B cell (primary cell): ENCODE measurements at places on chromosomes 13 and 19. TPM values are rescaled to one million over a fixed set of nuclear protein-coding genes. Genes with fewer than 3 reads are reported as not detected.

ATXN8OS gene
- total RNA-seq: not detected in 2 replicates

PEAK3 gene
- 0.71 and 0.90 TPM in 2 replicates for total RNA-seq

GRCh38 chr13:76846363-76846762 is 39.8 kb downstream of the KCTD12 start:
- DNase-seq: no peak

DNA sequence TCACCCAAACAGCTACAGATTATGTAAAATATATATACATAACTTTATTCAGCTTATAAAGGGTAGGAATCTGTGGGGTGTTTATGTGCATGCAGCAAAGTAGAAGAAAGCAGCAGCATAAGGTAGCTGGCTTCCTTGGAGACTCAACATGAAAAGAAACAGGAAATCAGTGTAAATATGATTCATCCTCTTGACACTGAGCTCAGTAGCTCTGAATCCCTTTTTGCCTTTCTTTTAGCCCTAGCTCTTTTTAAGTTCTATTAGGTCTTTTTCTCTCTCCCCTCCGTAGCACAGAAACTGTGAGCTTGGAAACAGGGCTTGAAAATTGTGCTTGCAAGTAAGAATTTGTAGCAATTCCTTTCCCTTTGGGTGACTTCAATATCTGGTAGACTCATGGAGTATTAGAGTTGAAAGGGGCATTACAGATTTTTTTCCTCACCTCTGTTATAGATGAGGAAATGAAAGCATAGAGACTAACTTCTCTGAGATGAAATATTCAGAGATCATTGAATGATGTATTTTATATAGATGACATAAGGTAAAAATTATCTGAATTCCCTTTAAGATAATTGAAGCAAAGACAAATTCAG is 314.4 kb downstream of the PCDH9 start:
- no peak for DNase-seq

DNA sequence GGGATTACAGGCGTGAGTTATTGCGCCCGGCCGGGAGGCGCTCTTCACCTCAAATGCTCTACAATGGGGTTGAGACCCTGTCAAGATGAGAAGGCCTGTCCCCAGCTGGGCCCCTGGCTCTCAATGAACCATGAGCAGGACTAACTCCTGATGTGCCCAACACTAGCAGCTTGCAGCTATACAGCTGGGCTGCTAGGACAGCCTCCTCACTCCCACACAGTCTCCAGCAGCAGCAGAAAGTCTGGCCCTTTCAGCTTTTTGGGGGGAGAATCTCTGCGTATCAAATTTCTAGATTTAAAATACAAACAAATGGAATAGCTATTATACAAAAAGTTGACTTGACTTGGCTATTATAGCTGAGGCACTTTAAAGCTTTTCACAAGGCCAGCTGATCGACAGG is 30.2 kb downstream of the TMTC4 start:
- no peak for DNase-seq

GRCh38 chr13:19822673-19823072 is 39.9 kb upstream of the PSPC1 start:
- no peak for DNase-seq

DNA sequence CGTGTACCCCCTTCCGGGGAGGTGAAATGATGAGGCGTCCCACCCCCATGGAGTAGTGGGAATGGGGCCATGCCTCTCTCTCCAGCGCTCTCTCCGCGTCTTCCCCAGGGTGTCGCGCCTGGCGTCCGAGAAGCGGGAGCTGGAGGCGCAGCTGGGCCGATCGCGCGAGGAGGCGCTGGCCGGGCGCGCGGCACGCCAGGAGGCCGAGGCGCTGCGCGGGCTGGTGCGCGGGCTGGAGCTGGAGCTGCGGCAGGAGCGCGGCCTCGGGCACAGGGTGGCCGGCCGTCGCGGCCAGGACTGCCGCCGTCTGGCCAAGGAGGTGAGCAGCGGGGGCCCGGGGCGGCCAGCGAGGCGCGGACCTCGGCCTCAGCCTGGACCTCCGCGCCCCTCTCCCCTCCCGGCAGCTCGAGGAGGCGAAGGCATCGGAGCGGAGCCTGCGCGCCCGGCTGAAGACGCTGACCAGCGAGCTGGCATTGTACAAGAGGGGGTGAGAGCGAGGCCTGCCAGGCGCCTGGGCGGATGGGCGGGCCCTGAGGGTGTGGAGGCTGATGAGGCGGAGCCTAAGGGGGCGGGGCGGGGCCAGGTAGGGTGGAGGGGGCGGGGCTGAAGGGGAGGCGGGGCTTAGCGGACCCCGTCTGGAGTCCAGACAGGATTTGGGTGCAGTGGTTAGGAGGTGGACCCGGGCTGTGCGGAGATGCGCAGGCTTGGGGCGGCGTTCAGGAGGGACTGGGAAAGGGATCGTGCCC is 7.7 kb downstream of the PGLYRP1 start:
- peak; percentile 74 for DNase-seq

DNA sequence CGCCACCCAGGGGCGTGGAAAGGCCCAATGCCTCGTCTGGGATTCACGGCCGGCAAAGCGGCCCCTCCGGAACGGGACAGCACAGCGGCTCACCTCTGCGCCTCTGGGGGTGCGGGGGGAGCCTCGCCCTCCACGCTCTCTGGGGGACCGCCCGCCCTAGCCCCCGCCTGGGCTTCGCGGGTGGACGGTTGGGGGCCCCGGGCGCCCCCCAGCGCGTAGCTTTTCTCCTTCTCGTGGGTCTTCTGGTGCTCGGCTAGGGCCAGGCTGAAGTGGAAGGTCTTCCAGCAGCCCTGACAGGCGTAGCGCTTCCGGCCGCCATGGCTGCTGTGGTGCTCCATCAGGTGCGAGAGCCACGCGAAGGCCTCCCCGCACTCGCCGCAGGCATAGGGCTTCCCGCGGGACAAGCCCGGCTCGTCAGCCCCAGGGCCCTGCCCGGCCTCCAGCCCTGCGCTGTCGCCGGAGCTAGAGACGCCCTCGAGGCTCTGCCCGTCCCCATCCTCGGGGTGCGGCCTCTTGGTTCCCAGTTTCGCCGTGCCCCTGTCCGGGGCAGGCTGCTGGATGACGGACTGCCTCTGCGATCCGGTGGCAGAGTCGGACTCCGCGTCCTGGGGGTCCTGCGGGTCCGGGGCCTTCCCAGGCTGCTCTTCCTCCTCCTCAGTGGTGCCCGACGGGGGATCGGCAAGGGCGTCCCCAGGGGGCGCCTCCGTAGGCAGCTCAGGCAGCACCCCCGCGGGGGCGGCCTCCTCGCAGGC is 13.3 kb downstream of the ZSCAN18 start:
- DNase-seq: no peak
